ENCODE measurements at places on chromosomes 1 and 21. TPM values are rescaled to one million over a fixed set of nuclear protein-coding genes. Genes with fewer than 3 reads are reported as not detected.

GRCh38 chr1:25447547-25447946 is 16.9 kb downstream of the MACO1 start:
- DNase-seq = no peak

DNA sequence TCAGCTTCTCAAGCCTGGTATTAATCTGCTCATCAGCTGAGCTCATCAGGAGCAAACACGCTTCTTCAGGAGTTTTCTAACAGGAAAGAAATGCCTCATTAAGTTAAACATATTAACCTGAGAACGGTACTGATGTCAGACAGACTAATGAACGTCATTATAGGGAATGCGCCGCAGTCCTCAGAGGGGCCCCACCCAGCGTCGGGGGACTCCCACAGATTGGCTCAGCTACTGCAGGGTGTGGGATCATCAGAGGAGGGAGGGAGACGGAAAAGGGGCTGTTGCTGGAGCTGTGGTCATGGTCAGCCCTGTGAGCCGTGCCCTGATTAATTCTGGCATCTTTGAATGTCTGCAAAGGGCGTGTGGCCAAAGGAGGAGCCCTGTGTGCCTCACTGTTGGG is 348.5 kb downstream of the PTPRU start:
- DNase-seq = no peak

DNA sequence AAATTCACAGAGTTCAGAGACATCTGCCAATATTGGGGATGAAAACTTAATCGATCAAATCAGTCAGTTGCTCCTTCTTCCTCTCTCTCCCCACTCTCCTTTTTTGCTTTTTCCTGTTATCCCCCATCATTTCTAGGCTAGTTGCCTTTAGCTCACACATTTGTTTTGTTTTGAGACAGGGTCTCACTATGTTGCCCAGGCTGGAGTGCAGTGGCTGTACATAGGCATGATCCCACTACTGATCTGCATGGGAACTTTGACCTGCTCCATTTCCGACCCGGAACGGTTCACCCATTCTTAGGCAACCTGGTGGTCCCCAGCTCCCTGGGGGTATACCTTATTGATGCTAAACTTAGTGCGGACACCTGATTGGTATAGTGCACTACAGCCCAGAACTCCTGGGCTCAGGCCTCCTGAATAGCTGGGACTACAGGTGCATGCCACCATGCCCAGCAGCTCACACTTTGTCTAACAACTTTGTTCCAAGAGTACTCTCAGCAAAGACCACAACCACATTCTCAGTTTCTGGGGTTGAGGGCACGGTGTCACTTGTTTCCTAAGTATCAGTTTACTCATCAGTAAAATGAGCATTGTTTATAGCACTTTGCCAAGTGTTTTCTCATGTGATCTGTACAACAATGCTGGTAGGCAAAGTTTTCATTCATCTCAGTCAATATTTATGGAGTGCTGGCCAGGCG is 6.7 kb upstream of the ELOA start:
- DNase-seq = no peak

- no peak for DNase-seq
Measured at GRCh38 chr1:247482747-247483146, 24.8 kb upstream of the OR2B11 start.

LY9 gene
- 2.5 TPM for total RNA-seq

SLAMF9 gene
- total RNA-seq = not detected

CLEC20A gene
- not detected for total RNA-seq

TMEM240 gene
- 3.5 TPM for total RNA-seq

Measured in left lung (tissue), 14 donors.